ENCODE measurements at places on chromosomes 3 and 15. TPM values are rescaled to one million over a fixed set of nuclear protein-coding genes. Genes with fewer than 3 reads are reported as not detected.

DNA sequence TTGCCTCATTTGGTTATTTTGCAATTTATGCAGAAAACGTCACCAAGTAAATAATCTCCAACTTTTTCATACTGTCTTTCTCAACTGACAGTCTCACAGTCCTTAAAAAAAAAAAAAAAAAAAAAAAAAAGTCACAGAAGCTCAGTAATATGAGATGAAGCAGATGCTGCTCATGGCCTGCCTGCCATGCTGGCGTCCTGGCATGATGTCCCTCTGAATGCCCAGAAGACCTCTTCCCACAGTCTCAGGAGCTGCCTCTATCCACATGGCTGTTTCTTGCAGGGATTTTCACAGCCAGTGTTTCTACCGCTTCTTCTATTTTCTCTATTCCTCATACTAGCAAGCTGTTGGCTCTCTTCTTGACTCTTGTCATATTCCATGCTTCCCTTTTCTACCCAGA, 87.7 kb downstream of the TGFBR2 start:
- peaks cover 41% of the 10 kb centered on the region for H3K36me3 ChIP-seq
- peaks cover 5% of the 10 kb centered on the region for H3K4me1 ChIP-seq
- DNase-seq: no peak
- H3K27ac ChIP-seq: no peak overlapping the region
- H3K27me3 ChIP-seq: no peaks in the 10 kb centered on the region
- H3K4me3 ChIP-seq: no peak overlapping the region

Gene GPR176
- total RNA-seq: 39.3 TPM

GRCh38 chr3:105906836-105907235, 38.0 kb upstream of the CBLB start:
- DNase-seq: no peak
- H3K27me3 ChIP-seq: no peaks in the 10 kb centered on the region
- H3K4me1 ChIP-seq: no peaks in the 10 kb centered on the region

Gene ATP10A
- not detected for total RNA-seq

DNA sequence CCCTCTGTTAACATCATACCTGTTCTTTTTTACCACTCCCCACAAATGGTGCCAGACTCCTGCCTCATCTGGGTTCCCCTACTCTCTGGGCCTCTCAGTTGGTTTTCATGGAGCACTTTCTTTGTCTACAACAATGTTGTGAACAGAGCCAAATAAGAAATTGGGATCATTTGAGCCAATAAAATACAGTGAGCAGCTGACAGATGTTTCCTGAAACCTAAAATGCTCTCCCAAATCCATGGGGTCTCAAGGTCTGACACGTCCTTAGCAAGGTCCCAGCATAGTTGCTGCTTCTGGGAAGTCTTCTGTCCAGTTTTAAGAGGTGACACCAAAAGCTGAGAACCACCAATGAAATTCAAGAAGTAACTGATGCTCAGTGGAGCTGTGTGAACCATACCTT, 1.7 kb downstream of the NMNAT3 start:
- H3K27me3 ChIP-seq: peaks cover 46% of the 10 kb centered on the region
- H3K36me3 ChIP-seq: no peaks in the 10 kb centered on the region
- H3K27ac ChIP-seq: no peak overlapping the region
- H3K4me1 ChIP-seq: no peaks in the 10 kb centered on the region
- H3K4me3 ChIP-seq: no peak overlapping the region

DNA sequence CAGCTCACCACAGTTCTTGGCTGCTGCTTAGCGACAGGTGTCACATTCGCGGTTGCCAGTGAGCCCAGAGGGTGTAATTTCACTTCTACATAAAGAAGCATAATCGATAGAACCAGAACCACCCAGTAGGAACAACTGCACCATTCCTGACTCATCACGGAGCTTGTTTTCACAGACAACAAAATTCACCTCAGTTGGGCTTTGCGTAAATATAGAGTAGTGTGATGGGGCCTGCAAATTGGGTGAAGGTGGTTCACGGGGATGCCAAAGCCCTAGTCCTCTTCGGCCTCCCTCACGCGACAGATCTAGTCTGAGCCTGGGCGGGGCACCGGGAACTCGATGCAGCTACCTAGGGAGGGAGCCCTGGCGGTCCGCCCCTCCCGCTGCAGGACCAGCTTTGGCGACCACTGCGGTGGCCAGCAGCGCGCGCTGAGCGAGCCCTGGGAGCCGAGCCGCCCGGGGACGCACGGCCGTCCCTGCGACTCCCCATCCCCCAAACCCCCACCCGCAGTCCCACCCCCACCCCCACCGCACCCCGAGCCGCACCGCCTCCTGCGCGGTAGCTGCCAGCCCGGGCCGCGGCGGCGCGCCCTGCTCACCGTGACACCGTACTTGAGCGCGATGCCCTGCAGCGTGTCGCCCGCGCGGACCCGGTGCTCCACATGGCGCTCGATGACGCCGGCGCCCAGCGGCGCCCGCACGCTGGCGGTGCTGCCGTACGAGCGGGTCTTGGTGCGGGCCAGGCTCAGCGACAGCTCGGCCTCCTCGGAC, 519 bp downstream of the LYSMD2 start:
- peak; percentile 76 for DNase-seq
- no peaks in the 10 kb centered on the region for H3K36me3 ChIP-seq
- H3K4me1 ChIP-seq: no peaks in the 10 kb centered on the region
- peaks cover 39% of the 10 kb centered on the region for H3K27me3 ChIP-seq
- H3K27ac ChIP-seq: no peak overlapping the region

Gene SERPINI2
- not detected for total RNA-seq

- DNase-seq: peak; percentile 37
- no peak overlapping the region for H3K27ac ChIP-seq
- no peaks in the 10 kb centered on the region for H3K4me1 ChIP-seq
- H3K27me3 ChIP-seq: no peaks in the 10 kb centered on the region
Measured at GRCh38 chr3:13459605-13460340, 20.3 kb upstream of the HDAC11 start.

- no peak overlapping the region for H3K27ac ChIP-seq
- DNase-seq: no peak
- peaks cover 46% of the 10 kb centered on the region for H3K27me3 ChIP-seq
Measured at GRCh38 chr15:25858952-25859760, 4.0 kb downstream of the ATP10A start.

Gene RGMA
- 19.7 TPM for total RNA-seq

GRCh38 chr3:194135516-194135805, 487 bp upstream of the HES1 start:
- peak; percentile 59 for DNase-seq
- H3K36me3 ChIP-seq: no peaks in the 10 kb centered on the region
- H3K4me1 ChIP-seq: peaks cover 20% of the 10 kb centered on the region
- peak overlapping the region; percentile 87 for H3K4me3 ChIP-seq

- no peak overlapping the region for H3K4me3 ChIP-seq
- H3K27ac ChIP-seq: no peak overlapping the region
- H3K4me1 ChIP-seq: peaks cover 3% of the 10 kb centered on the region
- peak; percentile 91 for DNase-seq
- H3K27me3 ChIP-seq: no peaks in the 10 kb centered on the region
Measured at GRCh38 chr3:4656059-4656458, 162.9 kb downstream of the ITPR1 start.
